Activated CD8-positive, alpha-beta T cell treated with anti-CD3 and anti-CD28 coated beads, Interleukin-2, amount 10 ng/mL, durations not matched to agents 7 days and 5 days (primary cell): ENCODE measurements at places on chromosomes 1 and 21.

GRCh38 chr1:67627336-67627735 lies 57.7 kb upstream of the GADD45A start:
- peaks cover 10% of the 10 kb centered on the region for H3K4me1 ChIP-seq
- peaks cover 6% of the 10 kb centered on the region for H3K27me3 ChIP-seq
- no peak overlapping the region for H3K4me3 ChIP-seq
- no peaks in the 10 kb centered on the region for H3K36me3 ChIP-seq
- DNase-seq: no peak

DNA sequence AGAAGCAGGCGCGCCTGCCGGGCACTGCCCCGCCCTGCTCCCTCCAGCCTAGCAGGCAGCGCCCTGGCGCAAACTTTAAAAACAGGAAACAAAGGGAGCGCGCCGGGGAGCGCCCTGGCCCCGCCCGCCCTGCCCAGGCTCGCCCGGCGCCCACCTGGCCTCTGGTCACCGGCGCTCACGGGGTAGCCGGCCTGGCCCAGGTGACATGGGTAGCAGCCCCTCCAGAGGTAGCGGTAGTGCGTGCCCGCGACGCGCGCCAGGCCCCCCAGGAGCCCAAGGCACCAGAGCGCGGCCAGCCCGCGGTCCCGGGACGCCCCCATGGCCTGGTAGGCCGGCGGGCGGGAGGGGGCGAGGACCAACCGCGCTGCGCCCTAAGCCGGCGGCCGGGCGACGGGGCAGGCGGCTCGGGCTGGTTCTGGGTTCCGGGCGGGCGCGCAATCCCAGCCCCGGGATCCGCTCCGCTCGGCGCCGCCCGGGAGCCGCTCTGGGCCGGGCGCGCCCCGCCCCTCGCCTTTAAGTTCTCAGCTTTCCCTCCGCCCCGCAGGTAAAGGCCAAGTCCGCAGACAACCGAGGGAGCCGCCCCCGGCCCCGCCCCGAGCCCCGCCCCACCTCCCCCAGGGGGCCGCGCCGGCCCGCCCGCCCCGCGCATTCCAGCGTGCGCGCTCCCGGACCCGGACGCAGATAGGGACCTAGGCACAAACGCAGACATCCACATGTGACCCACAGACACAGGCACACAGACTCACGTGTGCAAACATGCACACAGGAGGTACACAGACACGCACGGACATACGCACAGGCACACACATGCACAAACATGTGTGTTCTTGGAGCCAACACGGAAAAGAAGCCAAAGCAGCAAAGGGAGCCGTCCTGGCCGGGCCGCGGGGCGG lies 76.7 kb downstream of the ARHGEF16 start:
- H3K27ac ChIP-seq: peak overlapping the region; percentile 15
- H3K4me1 ChIP-seq: peaks cover 8% of the 10 kb centered on the region
- H3K27me3 ChIP-seq: peaks cover 1% of the 10 kb centered on the region
- H3K4me3 ChIP-seq: peak overlapping the region; percentile 76
- DNase-seq: peak; percentile 82
- H3K36me3 ChIP-seq: no peaks in the 10 kb centered on the region

GRCh38 chr1:45437323-45437722 lies 53.6 kb downstream of the TESK2 start:
- no peaks in the 10 kb centered on the region for H3K27me3 ChIP-seq
- H3K4me3 ChIP-seq: no peak overlapping the region
- H3K4me1 ChIP-seq: no peaks in the 10 kb centered on the region
- H3K27ac ChIP-seq: no peak overlapping the region
- no peaks in the 10 kb centered on the region for H3K36me3 ChIP-seq

GRCh38 chr1:218527737-218528136 lies 182.6 kb downstream of the TGFB2 start:
- no peaks in the 10 kb centered on the region for H3K4me1 ChIP-seq
- H3K4me3 ChIP-seq: no peak overlapping the region
- DNase-seq: no peak
- peaks cover 2% of the 10 kb centered on the region for H3K27me3 ChIP-seq
- H3K36me3 ChIP-seq: no peaks in the 10 kb centered on the region

DNA sequence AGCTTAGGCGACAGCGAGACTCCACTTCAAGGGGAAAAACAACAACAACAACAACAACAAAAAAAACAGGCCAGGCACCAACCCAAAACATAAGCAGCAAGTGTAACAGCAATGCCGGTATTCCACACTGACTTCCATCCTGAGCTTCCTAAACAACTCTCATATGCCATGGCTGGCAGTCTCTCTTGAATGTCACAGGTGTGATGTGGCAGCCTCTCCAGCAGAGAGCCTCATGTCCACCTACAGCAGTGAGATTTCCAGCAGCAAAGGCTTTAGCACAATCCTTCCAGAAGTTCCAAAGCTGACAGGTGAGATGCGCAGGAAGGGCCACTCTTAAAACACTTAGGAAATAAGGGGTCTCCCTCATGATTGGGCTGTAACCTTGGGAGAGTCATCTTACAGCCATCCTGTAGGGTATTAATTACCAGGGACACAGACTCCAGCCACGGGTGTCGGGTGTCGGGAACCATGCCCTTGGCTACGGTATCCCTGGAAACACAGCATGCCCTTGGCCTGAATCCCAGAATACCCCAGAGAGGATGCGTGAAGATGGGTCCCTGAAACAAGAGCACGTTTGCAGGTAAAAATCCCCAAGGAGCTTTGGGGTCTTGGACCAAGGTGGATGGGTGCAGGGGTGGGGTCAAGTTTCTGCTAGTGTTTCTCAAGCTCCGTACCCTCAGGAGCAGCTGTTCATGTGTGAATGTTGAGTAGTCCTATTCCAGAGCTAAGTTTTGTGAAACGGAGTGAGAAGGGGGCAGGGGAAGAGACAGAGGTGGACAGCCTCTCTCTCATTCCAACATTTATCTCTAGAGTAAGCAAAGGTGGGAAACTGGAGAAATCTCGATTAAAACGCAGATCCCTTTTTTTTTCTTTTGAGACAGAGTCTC lies 31.4 kb downstream of the CLSTN1 start:
- no peaks in the 10 kb centered on the region for H3K27me3 ChIP-seq
- peaks cover 27% of the 10 kb centered on the region for H3K36me3 ChIP-seq
- H3K4me1 ChIP-seq: peaks cover 47% of the 10 kb centered on the region
- no peak overlapping the region for H3K4me3 ChIP-seq
- DNase-seq: no peak
- H3K27ac ChIP-seq: no peak overlapping the region

DNA sequence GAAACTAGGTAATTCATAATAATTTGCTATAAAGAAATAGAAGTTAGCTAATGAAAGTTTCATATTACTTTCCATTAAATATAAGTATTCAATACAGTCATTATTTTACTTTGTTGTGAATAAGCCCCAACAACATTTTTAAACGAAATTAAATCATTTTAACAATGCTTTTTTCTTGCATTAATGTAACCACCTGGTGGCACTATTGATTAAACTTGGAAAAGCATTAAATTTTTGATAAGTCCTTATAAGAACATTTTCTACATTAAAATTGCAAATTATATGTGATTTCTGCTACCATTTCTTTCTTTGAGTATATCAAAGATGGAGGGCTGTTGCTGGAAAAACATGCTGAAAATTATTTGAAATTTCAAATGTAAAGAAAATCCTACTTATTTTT lies 918.8 kb upstream of the TMPRSS15 start:
- no peaks in the 10 kb centered on the region for H3K4me1 ChIP-seq
- no peak overlapping the region for H3K4me3 ChIP-seq
- DNase-seq: no peak
- no peaks in the 10 kb centered on the region for H3K36me3 ChIP-seq

GRCh38 chr1:5991381-5992025 lies 722 bp downstream of the NPHP4 start:
- peak overlapping the region; percentile 96 for H3K4me3 ChIP-seq
- no peaks in the 10 kb centered on the region for H3K27me3 ChIP-seq
- H3K27ac ChIP-seq: peak overlapping the region; percentile 83
- peaks cover 12% of the 10 kb centered on the region for H3K36me3 ChIP-seq
- peak; percentile 49 for DNase-seq

GRCh38 chr1:14804626-14805025 lies 206.1 kb downstream of the KAZN start:
- DNase-seq: no peak
- peaks cover 5% of the 10 kb centered on the region for H3K4me1 ChIP-seq
- no peaks in the 10 kb centered on the region for H3K36me3 ChIP-seq
- no peak overlapping the region for H3K27ac ChIP-seq
- H3K4me3 ChIP-seq: no peak overlapping the region

DNA sequence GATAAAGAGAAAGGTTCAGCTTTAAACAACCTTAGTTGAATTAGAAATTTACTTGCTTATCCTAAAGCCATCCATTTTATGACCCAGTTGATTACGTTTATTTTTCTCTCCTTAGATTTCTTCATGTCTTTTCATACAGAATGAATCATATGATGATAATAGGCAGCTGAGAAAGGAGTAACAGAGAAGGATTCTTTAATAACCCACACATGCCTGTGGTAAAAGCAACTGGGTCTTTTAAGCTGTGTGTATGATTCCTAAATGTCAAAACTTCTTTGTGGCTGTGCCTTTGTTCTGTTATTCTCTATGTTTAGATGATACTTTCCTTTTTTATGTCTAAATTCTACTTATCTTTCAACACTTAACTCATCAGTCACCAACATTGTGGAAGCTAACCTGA lies 626.5 kb downstream of the NCAM2 start:
- no peaks in the 10 kb centered on the region for H3K36me3 ChIP-seq
- H3K4me3 ChIP-seq: no peak overlapping the region
- H3K27ac ChIP-seq: no peak overlapping the region
- DNase-seq: no peak
- H3K4me1 ChIP-seq: no peaks in the 10 kb centered on the region

DNA sequence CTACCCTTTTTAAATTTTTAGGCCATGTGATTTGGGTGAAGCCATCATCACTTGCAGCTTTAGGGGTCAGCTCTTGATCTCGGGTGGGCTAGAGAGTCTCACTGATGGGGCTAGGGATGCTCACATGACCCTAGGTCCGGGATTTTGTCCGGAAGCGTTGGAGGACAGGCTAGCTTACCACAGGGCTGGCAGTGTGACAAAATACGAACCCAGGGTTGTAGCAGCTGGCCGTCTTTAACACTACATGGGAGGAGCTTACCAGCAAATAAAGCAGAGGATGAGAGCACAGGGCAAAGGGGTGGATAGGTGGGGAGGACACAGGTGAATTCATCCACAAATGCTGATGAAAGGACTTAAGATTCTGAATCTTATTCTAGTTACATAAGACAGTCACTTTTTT lies 21.9 kb downstream of the GPR161 start:
- no peak overlapping the region for H3K27ac ChIP-seq
- H3K36me3 ChIP-seq: no peaks in the 10 kb centered on the region
- no peak for DNase-seq
- H3K27me3 ChIP-seq: peaks cover 15% of the 10 kb centered on the region

DNA sequence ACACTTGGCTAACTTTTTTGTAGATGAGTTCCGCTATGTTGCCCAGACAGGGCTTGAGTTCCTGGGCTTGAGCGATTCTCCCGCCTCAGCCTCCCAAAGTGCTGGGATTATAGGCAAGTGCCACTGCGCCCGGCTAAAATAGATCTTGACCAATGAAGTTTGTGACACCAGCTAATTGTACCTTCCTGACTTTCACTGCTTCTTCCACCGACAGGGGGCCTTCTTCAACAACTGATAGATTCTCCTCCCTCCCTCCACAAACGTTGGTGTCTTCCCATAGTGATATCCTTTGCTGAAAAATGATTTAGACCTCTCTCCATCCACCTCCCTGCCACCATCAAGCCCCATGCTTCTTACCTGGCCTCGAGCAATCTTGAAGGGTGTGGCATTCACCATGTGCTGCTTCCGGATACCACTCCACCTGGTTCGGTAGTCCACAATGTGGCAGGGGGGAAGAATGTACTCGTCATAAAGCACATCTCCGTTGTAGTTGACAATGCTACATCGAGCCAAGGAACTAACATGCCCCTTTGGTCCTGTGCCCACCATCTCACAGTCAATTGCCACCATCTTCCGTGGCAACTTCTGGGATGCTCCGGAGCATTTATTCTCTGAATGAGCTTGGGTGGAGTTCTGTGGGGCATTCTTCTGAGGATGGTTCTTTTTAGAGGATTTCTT lies 1.6 kb upstream of the METTL25B start:
- H3K27me3 ChIP-seq: no peaks in the 10 kb centered on the region
- no peak overlapping the region for H3K4me3 ChIP-seq
- DNase-seq: peak; percentile 77

DNA sequence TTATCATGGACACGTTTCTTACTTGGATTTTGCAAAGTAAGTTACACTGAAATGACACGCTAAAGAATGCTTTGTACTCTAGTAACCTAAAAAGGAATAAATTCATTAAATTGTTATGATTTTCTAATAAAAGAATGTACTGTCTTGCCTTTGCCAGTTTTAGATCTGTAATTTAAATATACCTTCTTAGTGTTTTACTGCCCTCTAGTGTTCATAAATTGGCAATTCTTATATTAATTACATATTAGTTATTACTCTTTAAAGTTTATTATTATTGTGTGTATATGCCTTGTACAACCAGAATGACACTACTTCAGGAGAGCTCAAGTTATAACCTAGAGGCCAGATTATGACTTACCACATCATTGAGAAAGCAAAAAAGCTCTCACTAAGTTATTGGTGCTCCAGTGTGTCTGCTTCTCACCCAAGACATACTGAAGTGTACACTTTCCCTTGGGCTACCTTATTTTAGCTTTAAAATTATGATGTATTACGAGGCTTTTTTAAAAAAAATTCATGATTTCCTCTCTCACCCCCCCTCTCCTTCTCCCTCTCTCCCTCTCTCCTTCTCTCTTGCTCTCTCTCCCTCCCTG lies 169.9 kb downstream of the HS2ST1 start:
- peaks cover 7% of the 10 kb centered on the region for H3K4me1 ChIP-seq
- no peak overlapping the region for H3K27ac ChIP-seq
- H3K27me3 ChIP-seq: no peaks in the 10 kb centered on the region
- no peak overlapping the region for H3K4me3 ChIP-seq
- no peak for DNase-seq

- H3K4me3 ChIP-seq: peak within 1 kb of the TSS; percentile 97
- peaks cover 38% of the 10 kb centered on the region for H3K36me3 ChIP-seq
- DNase-seq: peak; percentile 97
- H3K27ac ChIP-seq: peak within 1 kb of the TSS; percentile 95
Measured at GRCh38 chr1:111139956-111140679, at the start of the genes CEPT1 and DRAM2. Gene CEPT1 (plus strand): TSS chr1:111140223. CDS start chr1:111147715, 7,492 bp downstream. Gene DRAM2 (minus strand): TSS chr1:111140093. CDS start chr1:111131554, 8,539 bp downstream.

GRCh38 chr21:24050231-24050630 lies 1557.0 kb downstream of the MRPL39 start:
- no peak for DNase-seq
- peaks cover 22% of the 10 kb centered on the region for H3K4me1 ChIP-seq
- no peak overlapping the region for H3K27ac ChIP-seq

GRCh38 chr1:209652121-209652735 lies at the start of gene LAMB3:
Gene LAMB3 (minus strand): TSS chr1:209652425. CDS start chr1:209650944, 1,481 bp downstream.
- peak within 1 kb of the TSS; percentile 69 for H3K27ac ChIP-seq
- H3K4me1 ChIP-seq: peaks cover 35% of the 10 kb centered on the region
- H3K27me3 ChIP-seq: no peaks in the 10 kb centered on the region
- H3K4me3 ChIP-seq: no peak within 1 kb of the TSS
- H3K36me3 ChIP-seq: no peaks in the 10 kb centered on the region

GRCh38 chr21:38159355-38159754 lies 97.4 kb upstream of the KCNJ15 start:
- H3K27me3 ChIP-seq: peaks cover 10% of the 10 kb centered on the region
- H3K4me3 ChIP-seq: no peak overlapping the region
- H3K4me1 ChIP-seq: no peaks in the 10 kb centered on the region
